ENCODE measurements at places on chromosomes 16 and 17. TPM values are rescaled to one million over a fixed set of nuclear protein-coding genes. Genes with fewer than 3 reads are reported as not detected.

The GP1BA gene
- total RNA-seq, result not detected

The ZFP3 gene
- 0.29 TPM for total RNA-seq

DNA sequence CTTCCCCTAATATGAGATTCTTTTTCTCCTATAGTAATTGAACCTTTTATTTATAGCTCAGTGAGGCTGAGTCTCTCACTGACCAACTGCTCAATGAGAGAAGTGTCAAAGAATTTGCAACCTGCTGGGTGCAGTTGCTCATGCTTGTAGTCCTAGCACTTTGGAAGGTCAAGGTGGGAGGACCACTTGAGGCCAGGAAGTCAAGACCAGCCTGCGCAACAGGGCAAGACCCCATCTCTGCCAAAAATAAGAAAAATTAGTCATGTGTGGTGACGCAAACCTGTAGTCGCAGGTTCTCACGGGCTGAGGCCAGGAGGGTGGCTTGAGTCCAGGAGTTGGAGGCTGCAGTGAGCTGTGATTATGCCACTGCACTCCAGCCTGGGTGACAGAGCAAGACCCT, 30.9 kb upstream of the CRYBA1 start:
- no peak overlapping the region for H3K27ac ChIP-seq
- no peak for DNase-seq
- H3K27me3 ChIP-seq, result peaks cover 3% of the 10 kb centered on the region
- H3K4me3 ChIP-seq, result no peak overlapping the region

DNA sequence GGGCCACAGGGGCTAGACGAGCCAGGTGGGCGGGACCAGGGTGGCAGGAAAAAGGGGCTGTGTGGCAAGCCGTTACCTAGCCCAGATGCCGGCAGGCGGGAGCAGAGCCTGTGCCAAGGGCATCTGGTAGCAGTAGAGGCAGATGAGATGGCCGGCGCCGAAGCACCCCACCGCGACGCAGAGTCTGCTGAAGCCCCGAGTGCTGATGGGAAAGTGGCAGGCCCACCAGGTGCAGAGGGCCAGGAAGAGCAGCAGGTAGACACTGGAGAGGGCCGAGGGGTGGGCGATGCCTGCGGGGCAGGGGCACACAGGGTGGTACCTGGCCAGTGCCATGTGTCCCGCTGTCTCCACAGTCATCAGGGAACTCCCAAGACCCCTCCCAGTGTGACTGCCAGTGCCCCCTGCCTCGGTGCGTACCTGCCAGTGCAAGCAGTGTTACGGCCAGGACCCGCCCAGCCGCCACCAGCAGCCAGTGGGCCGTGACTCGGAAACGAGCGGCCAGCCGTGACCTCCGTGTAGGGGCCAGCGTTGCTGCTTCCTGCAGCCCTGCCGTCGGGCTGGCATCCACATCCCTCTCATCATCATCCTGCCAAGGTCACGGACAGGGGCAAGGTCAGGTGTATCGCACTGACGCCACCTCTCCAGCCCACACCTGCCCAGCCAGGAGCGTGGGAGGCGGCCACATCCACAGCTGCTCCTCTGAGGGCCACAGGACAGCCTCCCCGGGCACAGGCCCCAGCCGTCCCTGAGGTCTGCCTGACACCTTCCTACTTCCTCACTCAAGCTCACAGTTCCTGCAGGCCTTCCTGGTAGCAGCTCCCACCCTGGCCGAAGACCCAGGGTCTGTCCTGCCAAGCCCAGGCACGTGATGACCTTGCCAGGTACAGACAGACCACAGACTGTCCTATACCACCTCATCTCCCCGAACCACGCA, 32.1 kb downstream of the CTU2 start:
- DNase-seq, result no peak
- H3K4me3 ChIP-seq, result no peak overlapping the region
- H3K27ac ChIP-seq, result no peak overlapping the region

- H3K27ac ChIP-seq, result no peak overlapping the region
- no peak overlapping the region for H3K4me3 ChIP-seq
- peaks cover 6% of the 10 kb centered on the region for H3K4me1 ChIP-seq
- H3K27me3 ChIP-seq, result peaks cover 10% of the 10 kb centered on the region
- no peaks in the 10 kb centered on the region for H3K36me3 ChIP-seq
- peak; percentile 64 for DNase-seq
Measured at GRCh38 chr16:49601576-49601975, 228.0 kb downstream of the C16orf78 start.

DNA sequence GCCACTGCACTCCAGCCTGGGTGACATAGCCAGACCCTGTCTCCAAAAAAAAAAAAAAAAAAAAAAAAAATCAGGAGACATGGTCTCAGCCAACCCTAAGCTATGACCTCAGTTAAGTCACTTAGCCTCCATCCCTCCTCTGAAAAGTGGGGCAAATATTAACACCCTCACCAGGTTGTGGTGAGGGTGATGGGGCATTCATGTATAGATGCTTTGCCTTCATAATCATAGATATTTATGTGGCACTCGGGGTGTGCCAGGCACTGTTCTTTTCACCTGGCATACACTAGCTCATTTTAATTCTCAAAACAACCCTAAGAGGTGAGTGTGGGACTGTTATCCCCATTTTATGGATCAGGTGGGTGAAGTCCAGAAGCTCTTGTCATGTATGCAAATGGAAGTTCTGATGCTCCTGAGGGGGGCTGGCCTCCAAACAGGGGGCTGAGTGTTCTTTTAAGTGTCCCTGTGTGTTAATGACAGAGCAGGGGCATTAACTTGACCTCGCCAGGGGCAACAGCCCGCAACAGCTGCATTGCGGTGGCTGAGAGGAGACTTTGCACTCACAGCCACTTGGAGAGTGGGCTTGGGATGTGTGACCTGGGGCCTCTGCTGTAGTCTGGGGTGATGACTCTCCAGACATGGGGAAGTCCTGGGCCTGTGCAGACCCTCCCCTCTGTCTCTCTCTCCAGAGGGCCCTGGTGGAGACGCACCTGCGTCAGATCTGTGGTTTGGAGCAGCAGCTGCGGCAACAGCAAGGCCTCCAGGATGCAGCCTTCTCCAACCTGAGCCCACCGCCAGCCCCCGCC, 4.1 kb downstream of the TBKBP1 start:
- peaks cover 10% of the 10 kb centered on the region for H3K36me3 ChIP-seq
- H3K4me1 ChIP-seq, result peaks cover 17% of the 10 kb centered on the region
- H3K27me3 ChIP-seq, result no peaks in the 10 kb centered on the region
- H3K4me3 ChIP-seq, result no peak overlapping the region
- no peak overlapping the region for H3K27ac ChIP-seq

DNA sequence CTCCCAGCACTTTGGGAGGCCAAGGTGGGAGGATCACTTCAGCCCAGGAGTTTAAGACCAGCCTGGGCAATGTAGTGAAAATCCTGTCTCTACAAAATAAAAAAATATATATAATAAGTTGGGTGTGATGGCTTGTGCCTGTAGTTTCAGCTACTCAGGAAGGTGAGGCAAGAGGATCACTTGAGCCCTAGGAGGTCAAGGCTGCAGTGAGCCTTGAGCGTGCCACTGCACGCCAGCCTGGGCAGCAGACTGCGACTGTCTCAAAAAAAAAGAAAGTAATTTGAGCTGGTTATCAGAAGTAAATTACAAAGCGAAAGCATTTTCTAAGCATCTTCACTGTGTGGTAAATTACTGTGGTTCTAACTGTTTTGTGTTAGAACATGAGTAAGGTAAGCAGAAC, 66.2 kb downstream of the NQO1 start:
- no peak overlapping the region for H3K4me3 ChIP-seq
- H3K4me1 ChIP-seq, result no peaks in the 10 kb centered on the region
- H3K27ac ChIP-seq, result no peak overlapping the region
- no peaks in the 10 kb centered on the region for H3K27me3 ChIP-seq

- no peak overlapping the region for H3K27ac ChIP-seq
- H3K4me1 ChIP-seq, result peaks cover 35% of the 10 kb centered on the region
- peak overlapping the region; percentile 74 for H3K4me3 ChIP-seq
- no peak for DNase-seq
- peaks cover 4% of the 10 kb centered on the region for H3K36me3 ChIP-seq
- H3K27me3 ChIP-seq, result no peaks in the 10 kb centered on the region
Measured at GRCh38 chr17:75516619-75517296, 430 bp downstream of the TSEN54 start.

DNA sequence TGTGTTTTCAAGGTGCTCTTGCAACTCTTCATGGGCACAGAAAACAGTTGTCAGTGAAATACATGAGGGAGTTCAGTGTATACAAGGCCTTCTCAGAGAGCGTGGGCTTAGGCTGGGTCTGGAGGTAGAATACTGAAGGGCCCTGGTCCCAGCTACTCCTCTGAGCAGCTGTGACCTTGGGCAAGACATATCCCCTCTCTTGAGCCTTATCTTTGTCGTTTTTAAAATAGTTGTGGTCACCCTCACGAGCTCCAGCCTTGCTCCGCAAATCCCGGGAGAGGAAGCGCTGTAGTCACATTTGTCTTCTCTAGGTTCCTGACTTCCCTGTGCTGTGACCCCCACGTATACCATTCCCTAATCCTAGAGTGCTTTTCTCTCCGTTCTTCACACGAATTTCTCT, 3.6 kb downstream of the ZNRF1 start:
- no peaks in the 10 kb centered on the region for H3K27me3 ChIP-seq
- no peak overlapping the region for H3K27ac ChIP-seq
- peaks cover 24% of the 10 kb centered on the region for H3K4me1 ChIP-seq
- no peak overlapping the region for H3K4me3 ChIP-seq
- H3K36me3 ChIP-seq, result no peaks in the 10 kb centered on the region

GRCh38 chr16:79293836-79294460, 306.6 kb downstream of the MAF start:
- no peak for DNase-seq
- no peak overlapping the region for H3K27ac ChIP-seq
- peaks cover 12% of the 10 kb centered on the region for H3K27me3 ChIP-seq
- H3K4me1 ChIP-seq, result no peaks in the 10 kb centered on the region
- H3K4me3 ChIP-seq, result no peak overlapping the region

DNA sequence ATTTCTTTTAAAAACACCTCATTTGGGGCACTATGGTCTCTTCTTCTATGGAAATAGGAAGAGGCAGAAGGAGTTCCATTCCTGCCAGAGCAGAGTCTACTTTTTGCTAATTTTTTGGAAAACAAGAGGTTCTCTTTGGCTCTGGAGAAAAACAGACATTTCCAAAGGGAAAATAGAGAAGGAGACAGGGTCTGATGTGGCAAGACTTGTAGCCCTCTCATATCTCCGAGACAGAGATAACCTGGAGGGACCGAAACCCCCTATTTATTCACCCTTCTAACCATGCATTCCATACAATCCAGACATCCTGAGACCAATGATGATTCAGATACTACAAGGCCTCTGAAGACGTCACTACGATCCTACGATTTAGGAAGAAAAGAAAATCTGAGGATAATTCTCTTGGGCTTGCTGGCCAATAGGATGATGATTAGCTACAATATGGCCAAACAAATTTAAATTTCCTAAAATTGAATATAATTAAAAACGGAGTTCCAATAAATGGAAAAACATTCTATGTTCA, 70.2 kb downstream of the HIC1 start:
- H3K4me3 ChIP-seq, result no peak overlapping the region
- peaks cover 6% of the 10 kb centered on the region for H3K36me3 ChIP-seq

DNA sequence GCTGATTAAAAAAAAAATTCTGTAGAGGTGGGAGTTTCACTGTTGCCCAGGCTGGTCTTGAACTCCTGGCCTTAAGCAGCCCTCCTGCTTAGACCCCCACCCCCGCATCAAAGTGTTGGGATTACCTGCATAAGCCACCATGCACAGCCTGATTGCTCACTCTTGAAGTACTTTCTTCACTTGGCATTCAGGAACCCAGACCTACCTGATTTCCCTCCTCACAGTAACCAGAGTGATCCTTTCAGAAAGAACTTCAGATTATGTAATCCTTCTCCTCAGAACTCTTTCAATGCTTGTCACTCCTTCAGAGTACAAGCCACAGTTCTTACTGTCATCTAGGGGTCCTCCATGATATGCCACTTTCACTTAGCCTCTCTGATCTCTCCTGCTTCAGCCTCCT, 1.4 kb downstream of the EFCAB13 start:
- peak overlapping the region; percentile 83 for H3K4me3 ChIP-seq
- H3K4me1 ChIP-seq, result peaks cover 9% of the 10 kb centered on the region
- DNase-seq, result no peak
- peaks cover 3% of the 10 kb centered on the region for H3K36me3 ChIP-seq

DNA sequence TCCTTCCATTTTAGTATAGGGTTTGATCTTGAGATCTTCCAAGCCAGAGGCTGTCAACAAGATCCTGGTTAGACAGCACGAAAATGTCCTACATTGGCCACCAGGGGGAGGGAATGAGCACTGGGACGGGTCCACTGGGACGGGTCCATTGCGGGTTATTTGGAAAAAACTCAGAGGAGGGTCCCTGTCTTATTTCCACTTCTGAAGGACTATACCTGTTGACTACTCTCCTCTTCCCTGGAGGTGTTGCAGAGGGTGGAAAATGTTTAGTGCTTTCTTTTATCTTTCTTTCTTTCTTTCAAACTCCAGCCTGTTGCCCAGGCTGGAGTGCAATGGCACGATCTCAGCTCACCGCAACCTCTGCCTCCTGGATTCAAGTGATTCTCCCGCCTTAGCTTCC, 2.5 kb downstream of the TTLL6 start:
- H3K4me3 ChIP-seq, result no peak overlapping the region
- H3K27ac ChIP-seq, result no peak overlapping the region
- H3K4me1 ChIP-seq, result peaks cover 11% of the 10 kb centered on the region
- H3K27me3 ChIP-seq, result peaks cover 43% of the 10 kb centered on the region
- H3K36me3 ChIP-seq, result no peaks in the 10 kb centered on the region

All from chondrocyte (in vitro differentiated cells).